Renal cortical epithelial cell (primary cell): ENCODE measurements at places on chromosomes 13 and 19.

- peak; percentile 48 for DNase-seq
Observed at GRCh38 chr13:50527612-50528509, 315.6 kb downstream of the DLEU7 start.

DNA sequence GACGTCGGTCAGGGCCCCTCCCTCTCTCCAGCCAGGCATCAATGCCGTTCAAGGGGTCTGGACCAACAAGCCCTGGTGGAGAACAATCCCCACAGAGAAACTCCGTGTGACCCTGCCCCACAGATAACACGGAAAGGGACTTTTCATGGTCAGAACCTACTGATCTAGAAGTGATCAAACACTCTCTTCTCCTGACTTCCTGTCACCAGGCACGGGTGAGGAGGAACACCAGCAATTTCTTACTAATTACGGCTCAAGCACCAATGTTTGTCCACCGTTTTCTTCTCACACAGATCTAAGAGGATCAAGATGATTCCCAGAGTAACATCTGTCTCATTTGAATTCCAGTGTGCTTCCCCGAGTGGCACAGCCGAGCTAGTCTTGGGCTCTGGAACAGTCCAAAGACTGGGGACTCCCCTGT is 11.8 kb downstream of the RASA3 start:
- no peak for DNase-seq

GRCh38 chr13:27834095-27834494 is 41.8 kb downstream of the GSX1 start:
- DNase-seq = no peak

DNA sequence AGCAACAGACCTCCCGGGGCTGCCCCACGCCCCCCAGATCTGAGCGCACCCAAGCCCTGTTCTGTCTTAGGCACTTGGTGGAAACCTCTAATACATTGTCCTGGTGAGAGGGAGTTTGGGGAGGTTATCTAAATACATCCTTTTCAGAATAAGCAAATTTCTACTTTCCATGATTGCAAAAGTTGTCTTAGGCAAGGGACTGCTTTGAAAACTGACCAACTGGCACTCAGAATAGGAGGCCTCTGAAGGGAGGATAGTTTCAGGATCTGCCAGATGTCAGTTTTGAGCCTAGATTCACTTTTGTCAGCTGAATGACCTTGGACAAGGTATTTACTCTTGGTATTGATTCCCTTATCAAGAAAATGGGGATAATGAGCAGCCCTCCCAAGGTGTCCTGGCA is 11.8 kb downstream of the SERP2 start:
- no peak for DNase-seq

DNA sequence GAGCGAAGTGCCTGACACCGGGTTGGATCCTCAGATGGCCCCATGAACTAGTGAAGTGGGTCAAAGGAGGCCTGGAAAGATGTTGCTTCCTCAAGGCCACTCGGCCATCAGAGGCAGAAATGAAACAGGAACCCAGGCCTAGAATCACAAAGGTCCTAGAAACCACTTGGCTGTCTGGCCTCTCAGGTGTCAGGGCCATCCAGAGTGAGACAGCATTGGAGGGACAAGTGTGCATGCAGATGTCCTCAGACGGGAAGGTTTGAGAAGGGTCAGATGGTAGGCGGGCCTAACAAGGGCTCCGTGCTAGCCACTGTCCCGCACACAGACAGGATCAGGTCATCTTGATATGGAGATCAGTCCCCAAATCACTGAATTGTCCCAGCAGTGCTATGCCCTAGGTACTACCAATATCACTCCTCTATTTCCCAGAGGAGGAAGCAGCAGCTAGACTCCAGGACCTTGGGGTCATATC is 14.3 kb downstream of the CCDC97 start:
- no peak for DNase-seq

- DNase-seq = no peak
Observed at GRCh38 chr19:7705387-7706187, 3.7 kb upstream of the FCER2 start.

GRCh38 chr19:16247353-16248182 is 49.9 kb downstream of the AP1M1 start:
- peak; percentile 29 for DNase-seq

GRCh38 chr19:4042064-4042730 is 24.5 kb downstream of the ZBTB7A start:
- DNase-seq = no peak

DNA sequence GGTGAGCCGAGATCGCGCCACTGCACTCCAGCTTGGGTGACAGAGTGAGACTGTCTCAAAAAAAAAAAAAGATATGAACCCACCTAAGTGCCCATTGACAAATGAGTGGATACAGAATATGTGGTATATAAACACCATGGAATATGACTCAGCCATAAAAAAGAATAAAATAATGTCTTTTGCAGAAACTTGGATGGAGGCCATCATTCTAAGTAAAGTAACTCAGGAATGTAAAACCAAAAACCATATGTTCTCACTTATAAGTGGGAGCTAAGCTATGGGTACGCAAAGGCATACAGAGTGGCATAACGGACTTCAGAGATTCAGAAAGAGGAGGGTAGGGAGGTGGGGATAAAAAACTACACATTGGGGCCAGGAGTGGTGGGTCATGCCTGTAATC is 29.5 kb downstream of the PLA2G4C start:
- DNase-seq = no peak

- no peak for DNase-seq
Observed at GRCh38 chr13:112042496-112042895, 24.5 kb upstream of the SOX1 start.

GRCh38 chr13:97568850-97569249 is 134.9 kb downstream of the RAP2A start:
- no peak for DNase-seq

GRCh38 chr19:788686-788982 is 8.6 kb upstream of the PTBP1 start:
- no peak for DNase-seq

DNA sequence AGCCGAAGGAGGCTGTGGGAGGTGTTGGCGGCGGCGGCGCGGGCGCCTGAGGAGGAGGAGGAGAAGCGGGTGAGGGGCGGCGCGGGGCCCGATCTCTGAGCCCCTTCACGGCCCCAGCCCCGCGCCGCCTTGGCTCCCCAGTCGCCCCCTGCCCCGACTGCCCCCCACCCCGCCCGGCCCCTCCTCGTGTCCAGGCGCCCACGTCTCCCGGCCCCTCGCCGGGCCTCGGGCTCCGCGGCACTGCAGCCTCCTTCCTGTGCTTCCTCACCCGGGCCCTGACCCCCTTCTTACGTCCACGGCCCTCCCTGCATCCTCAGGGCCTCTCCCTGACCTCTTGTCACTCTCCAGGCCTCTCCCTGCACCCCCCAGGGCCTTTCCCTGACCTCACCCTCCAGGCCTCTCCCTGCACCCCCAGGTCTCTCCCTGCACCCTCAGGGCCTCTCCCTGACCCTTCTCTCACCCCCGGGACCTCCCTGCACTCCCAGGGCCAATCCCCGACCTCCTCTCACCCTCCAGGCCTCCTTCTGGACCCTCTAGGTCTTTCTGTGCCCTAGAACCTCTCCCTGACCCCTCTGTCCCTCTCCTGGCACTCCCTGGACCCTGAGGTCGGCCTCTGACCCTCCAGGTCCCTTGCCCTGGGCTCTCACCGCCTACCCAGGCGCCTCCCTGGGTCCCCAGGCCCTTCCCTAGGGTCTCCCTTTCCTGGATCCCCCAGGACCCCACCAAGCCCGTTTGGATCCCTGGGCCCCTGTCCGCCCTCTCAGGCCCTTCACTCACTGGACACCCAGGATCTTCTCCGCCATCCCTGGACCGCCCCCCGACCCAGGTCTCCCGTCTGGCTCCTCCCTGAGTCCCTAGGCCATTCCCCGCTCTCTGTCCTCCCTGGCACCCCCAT is 460 bp downstream of the KMT5C start:
- no peak for DNase-seq

DNA sequence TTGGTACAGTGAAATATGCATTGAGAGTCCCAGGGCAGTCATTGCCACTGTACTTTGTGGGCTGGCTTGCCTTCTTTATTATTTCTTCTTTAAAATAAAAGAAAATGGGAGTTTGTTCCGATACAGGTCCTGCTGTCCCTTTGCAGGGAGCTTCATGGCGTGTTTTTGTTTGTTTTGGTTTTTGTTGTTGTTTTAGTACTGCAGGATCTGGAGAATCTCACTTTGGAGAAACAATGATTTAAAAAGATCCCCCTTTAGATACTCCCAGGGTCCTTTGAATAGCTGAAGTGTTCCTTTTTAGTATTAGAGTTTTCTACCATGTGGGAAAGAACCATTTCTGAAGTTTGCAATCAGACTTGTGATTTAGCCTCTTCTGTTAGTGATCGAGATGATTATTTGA is 11.1 kb downstream of the CHAF1A start:
- no peak for DNase-seq

DNA sequence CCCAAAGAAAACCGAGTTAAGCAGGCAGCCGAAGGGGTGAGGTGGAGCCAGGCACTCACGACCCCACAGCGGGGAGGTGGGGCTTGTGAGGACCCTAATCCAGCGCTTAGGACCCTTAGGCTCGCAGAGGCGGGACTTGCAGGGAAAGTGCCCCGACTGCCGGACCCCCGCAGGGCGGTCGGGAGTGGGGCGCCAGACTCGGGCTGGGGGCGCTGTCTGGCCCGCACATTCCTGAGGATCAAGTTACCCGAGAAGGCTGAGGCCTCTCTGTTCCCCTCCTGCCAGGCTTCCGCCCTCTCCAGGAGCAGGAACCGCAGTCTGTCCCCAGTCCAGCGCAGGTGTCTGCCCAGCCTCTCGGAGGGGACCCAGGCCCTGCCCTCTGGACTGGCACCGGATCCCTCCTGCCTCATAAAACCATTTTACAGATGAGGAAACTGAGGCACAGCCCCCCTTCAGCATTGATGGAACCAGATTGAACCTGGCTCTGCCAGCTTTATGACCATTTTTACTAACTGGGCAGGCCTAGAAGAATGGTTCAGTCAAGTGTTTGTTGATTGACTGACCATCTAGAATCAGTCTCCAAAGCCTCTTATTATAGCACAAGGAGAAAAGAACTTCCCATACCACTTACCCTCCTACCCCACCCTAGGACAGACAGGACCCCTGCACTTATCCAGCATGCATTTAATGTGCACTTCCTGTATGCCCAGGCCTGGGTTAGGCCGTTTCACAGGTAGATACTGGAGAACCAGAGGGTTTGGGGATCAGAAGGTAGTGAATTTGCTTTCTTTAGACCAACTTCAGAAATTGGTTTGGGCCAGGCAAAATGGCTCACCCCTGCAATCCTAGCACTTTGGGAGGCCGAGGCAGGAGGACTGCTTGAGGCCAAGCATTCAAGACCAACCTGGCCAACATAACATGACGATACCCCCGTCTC is 6.7 kb upstream of the JUND start:
- DNase-seq = no peak

DNA sequence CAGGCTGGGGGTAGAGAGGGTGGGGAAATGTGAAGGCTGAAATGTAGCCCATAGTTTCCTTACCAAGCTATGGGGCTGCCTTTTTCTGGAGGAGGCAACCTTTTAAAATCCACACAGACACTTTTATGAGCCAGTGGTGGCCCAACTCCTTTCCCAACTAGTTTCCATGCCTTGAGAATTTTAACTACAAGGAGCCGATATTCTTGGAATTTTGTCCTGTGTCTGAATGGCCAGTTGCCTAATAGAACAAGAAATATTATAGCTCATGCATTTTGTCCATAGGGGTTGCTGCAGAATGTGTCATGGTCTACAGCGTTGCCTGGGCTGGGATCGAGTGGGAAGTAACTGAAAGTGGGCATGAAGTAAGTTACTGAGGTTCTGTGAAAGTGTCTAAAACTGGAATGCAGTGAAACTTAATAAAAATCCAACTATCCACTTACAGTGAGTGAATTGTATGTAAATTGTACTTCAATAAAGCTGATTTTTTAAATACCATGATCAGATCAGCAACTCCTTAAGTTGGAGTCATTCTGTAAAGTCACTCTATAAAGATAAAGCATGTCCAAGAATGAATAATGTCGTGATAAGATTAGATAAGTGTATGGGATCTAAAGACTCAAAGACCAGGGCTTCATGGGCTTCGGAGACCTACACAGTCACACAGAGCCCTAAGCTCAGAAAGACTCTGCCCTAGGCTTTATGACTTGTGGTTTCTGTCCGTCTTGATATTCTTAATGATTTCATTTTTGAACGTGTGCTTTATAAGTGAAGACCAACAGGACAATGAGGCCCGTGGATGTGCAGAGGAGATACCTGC is 122.6 kb upstream of the FNDC3A start:
- no peak for DNase-seq

- no peak for DNase-seq
Observed at GRCh38 chr19:36377541-36378178, 1.3 kb downstream of the ZFP14 start.

DNA sequence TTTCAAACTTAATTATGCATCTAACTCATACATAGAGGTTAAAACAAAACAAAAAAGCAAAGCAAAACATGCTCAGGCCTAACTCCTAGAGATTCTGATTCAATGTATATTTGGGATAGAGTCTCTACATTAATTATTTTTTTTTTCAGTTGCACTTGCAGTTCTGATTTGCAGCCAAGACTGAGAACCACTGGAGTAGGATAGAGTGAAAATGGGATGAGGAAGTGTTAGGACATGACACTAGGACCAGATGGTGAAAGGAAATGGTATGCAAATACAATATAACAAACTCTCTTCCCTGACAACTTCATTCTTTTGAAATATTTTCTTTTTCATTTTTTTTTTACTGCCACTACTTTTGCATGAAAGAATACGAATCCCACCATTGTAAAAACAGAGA is 1.8 kb downstream of the CCDC122 start:
- no peak for DNase-seq

GRCh38 chr19:33487901-33488800 is 33.4 kb downstream of the PEPD start:
- no peak for DNase-seq

GRCh38 chr19:2977746-2978138 is 378 bp downstream of the TLE6 start:
- DNase-seq = no peak
